ENCODE measurements at places on chromosomes 13 and 19.

DNA sequence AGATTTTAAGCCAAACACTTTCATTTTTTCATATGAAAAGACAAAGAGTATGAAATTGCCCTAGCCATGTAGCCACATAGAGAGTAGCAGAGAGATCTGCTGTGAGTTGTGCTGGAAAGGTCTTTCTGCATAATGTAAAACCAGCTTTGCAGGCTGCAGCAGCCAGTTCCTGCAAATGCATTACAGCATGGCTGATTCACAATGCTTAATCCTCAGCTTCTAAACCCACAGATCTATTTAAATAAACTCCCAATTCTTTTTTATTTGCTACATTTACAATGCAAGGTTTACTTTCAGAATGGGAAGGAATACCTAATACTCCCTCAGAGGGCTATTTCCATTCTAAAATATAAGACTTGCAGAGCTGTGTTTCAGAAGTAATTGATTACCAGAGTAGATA, 185.6 kb upstream of the STARD13 start:
- peak; percentile 23 for DNase-seq

- DNase-seq: no peak
These were observed 658.4 kb downstream of the UQCRFS1 start for GRCh38 chr19:28554321-28555091.

DNA sequence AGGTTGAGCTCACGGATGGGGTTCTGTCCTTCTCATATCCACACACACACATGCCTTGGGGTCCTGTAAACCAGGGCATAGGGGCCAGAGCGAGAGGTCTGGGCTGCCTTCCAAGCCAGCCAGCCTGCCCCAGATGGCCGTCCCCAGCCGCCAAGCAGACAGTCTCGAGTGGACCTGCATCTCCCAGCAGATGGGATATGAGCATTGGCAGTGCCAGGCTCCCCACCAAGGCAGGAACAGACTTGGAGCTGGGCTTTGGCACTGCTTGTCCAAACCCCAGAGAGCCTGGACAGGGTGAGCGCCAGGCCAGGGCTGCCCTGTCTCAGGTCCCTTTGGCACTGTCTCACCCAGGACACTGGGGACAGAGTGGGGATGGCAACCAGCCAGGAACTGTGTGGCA, 130.4 kb downstream of the DPF1 start:
- DNase-seq: no peak

DNA sequence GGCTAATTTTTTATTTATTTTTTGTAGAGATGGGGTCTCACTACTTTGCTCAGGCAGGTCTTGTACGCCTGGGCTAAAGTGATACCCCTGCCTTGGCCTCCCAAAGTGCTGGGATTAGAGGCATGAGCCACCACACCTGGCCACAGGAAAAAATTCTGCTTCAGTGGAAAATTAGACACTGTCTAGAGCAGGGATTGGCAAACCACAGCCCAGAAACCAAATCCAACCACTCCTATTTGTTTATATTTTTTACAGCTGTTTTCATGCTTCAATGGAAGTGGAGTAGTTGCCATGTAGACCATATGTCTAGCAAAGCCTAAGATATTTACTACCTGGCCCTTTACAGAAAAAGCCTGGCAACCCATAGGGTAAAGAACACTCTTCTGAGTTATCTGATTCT, 123.7 kb upstream of the MRI1 start:
- DNase-seq: no peak

DNA sequence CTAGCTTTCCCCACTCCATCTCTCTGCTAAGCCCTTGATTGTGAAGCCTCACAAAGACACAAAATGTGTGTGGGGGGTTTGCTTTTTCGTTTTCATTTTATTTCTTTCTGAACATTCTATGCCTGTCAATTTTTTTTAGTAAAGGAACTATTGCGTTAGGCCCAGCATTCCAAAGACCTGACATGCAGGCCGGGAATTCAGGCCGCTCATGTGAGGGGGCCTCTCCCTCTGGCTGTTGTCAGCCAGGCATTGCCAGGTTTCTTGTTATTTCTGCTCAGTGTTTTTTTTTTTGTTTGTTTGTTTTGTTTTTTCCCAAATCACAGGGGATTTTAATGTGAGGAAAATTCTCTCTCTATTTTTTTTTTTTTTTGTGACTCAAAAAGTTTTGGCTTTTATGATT, 10.3 kb upstream of the MEDAG start:
- DNase-seq: peak; percentile 93

DNA sequence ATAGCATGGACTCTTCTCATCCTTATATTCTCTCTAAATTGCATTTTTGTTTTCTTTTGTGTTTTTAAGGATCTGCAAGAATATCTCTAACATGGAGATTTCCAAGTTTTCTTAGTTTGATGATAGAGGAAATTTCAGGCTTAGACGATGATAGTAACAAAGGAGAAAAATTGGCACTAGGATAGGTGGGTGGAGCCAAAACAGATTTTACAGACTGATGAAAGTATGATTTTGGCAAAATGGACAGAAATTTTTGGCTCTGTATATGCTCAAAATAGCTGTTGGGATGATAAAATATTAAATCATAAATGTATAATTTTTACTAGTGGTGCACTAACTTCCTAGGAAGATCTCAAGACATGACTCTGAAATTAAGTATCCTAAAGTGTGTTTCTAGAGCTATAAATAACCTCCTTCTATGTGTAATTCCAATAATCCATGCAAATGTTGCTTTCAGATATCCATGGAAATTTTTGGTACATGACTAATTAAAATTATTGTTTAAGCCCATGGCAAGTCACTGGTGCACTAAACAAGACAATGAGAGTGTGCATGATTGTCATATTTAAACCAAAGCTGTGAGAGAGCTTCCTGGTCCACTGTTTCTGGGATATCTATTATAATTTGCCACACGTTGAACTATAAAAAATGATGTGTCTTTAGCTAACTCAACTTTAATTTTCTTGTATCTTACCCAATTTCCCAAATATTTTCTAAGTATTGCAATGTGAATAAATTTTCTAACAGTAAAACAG, 55.8 kb upstream of the NBEA start:
- peak; percentile 4 for DNase-seq

DNA sequence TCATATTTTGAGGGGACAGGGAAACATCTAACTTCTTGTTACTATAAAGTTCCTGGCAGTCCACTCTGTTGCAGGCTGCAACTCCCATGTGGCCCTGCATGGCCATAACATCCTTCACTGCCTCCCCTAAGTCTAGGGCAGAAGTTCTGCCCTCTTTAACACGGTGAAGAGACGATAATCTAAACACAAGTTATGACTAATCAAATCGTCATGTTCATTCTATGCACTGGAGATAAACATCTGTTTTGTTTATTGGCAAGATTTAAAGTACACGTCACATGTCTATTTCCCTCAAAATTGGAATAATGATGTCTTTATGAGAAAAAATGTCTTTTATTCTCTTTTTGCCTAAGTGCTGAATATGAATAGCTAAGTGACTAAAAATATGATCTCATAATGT, 1629.4 kb downstream of the PCDH9 start:
- DNase-seq: peak; percentile 69

DNA sequence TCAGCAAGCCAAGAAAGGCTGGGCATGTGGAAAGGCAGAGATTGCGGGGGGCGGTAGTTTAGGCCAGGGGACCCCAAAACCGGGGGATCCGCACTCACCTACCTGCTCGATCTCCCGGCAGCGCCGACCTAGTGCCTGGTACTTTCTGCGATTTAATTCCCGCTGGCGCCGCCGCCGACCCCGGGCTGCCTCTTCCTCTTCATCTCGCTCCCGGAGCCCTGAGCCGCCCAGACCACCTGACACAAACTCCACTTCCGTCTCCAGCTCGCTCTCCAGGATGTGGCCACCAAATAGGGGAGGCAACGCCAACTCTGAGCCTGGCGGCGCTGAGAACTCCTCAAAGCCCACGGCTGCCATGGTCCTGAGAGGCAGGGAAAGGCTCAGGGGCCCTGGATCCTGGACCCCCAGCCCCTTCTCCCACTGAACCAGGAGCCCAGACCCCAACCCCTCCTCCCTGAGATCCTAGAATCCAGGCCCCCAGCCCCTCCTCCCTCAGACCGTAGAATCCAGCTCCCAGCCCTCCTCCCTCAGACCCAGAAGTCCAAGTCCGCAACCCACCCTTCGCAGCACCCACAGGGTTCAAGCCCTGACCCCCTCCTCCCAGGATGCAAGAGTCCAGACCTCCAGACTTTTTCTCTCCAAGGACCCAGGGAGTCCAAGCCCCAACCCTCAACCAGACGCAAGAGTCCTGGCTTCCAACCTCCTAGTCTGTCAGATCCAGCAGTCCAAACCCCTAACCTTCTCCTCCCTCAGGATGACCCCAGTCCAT, 933 bp downstream of the TFPT start:
- no peak for DNase-seq

DNA sequence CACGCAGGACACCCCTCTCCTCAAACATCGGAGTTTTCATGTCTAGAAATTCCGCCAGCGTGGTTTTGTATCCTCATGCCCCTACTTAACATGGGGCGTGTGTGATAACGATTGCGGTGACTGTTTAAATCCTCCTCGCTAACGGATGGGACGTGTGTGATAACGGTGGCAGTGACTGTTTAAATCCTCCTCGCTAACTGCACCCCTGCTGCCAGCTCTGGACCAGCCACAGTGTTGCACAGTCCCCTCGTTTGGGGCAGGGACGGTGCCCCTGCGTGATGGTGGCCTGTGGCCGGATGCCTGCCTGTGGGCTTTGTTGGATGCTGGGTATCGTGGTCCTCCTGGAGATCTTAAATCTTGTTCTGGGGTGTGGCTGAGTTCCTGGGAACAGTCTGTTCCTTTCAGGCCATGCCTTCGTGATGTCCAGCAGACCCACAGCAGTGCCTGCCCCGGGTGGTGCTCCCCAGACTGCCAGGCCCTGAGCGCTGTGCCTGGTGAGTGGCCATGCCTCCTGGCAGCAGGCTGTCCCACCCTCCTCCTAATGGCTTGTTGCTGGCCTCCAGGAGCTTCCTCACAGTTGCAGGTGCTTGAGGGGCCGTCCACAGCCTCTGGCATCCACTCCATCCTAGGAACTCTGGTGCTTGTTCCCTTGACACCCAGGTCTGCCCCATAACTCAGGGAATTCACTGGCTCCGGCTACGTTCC, 122.5 kb upstream of the MCF2L start:
- DNase-seq: no peak

- no peak for DNase-seq
These were observed 25.8 kb downstream of the LHFPL6 start for GRCh38 chr13:39577203-39577602.

GRCh38 chr13:79044415-79044814, 361.6 kb downstream of the RBM26 start:
- DNase-seq: no peak

GRCh38 chr13:98252931-98253470, 75.9 kb upstream of the RNF113B start:
- peak; percentile 88 for DNase-seq

DNA sequence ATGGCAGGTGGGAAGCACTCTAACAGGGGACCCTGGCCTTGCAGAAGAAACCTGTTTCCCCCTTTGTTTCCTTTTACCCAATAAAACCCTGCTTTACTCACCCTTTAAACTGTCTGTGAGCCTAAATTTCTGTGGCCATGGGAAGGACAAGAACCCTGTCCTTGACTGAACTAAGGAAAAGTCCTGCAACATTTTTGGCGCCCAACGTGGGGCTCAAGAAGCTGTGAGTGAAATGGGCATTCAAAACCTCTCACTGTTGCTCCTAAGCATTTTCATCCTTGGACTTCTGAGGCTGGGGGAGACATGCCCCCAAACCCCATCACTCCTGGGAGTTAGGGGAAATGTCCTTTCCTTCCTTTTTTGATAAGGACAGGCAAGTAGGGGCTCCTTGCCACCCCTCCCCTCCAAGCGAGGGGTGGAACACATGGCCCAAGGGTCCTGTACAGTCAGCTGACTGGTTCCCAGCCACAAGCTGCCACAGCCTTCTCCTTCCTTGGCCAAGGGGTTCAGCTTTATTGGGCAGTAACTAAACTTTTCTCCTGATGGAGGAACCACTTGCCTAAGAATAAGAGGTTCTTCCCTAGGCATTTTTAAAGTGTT, 381.6 kb downstream of the KLF5 start:
- peak; percentile 20 for DNase-seq

- peak; percentile 45 for DNase-seq
These were observed 720.7 kb downstream of the DIAPH3 start for GRCh38 chr13:59442944-59443486.

DNA sequence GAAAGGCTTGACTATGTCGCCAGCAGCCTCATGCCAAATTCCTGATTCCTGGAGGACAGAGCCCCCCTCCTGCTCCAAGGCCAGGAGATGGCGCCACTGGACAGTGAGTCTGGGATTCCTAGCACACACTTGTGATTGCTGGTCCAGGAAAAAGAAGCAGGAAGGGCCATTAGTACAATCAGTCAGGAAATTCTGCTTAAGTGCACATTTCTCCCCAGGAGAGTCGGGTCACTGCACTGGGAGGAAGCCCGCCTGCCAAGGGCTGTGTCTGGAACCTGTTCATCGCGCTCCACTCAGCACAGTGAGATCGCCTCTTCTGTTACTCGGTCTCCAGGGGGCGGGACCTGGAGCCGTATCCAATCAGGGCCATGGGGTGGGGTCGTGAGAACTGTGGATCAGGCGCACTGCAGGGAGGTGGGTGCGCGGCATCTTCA, 65.1 kb downstream of the ZNF823 start:
- DNase-seq: peak; percentile 26

GRCh38 chr13:40438022-40438680, 228.3 kb downstream of the FOXO1 start:
- no peak for DNase-seq

GRCh38 chr13:52851137-52851962, 2.9 kb upstream of the PCDH8 start:
- DNase-seq: no peak

DNA sequence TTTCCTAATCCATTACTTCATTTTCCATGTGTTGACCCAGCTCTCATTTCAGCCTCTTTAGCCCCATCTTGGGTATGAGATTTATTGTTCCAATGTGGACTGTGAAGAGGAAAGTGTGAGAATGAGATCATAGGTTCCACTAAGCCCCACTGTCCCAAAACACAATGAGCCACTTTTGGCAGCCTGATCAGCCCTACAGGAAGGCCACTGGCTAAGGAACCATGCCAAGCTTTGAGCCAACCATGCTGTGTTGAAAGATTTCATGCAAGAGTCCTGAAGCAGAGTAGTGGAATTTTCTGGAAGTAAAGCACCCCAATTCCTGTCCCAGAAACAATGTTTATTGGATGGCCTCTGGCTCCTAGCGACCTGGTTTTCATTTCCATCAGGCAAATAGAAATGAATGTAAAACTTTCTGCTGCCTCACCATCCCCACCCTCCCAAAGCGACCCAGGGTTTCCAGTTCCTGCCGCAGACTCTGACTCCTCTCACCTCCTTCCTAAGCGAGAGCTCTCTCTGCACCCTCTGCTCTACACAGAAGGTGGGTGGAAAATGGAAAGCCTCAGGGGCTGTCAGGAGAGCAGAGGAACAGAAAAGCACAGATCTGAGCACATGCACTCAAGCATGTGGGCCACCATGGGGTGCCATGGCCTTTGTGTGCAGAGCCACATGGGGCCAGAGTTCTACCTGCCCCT, 73.1 kb downstream of the KCTD12 start:
- no peak for DNase-seq

GRCh38 chr13:30332456-30333143, 25.2 kb upstream of the KATNAL1 start:
- no peak for DNase-seq

- DNase-seq: no peak
These were observed 7.3 kb downstream of the SGTA start for GRCh38 chr19:2775556-2776430.

Measured in fibroblast of skin of abdomen (primary cell).